ENCODE measurements at places on chromosomes 11 and 22.

DNA sequence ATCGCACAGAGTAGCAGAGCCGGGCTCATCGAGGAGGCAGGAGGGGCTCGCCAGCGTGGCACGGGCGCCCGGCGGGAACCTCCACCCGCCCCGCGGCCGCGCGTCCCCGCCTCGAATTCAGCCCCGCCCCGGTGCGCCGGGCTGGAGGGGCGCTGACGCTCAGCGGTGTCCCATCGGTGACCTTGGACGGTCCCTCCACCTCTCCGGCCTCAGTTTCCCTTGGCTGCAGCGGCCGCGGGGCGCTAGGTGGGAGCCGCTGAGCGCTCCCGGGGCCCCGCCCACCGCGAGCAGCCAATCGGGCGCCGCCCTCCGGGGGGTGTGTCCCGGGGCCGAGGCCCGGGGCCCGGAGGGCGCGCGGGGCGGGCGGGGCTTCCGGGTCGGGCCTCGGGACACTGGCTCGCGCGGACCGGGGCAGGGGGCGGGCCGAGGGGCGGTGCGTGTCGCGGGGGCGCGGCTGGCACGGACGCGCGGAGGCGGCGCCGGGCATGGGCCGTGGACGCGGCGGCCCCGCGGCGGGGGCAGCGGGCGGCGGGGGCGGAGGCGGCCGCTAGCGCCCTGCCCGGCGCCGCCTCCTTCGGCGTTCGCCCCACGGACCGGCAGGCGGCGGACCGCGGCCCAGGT is at the start of gene PPARA:
TSS of gene PPARA (plus strand) at position 493 of the 621 bp plus-strand sequence. CDS start 47,858 bp downstream, outside the sequence.
- peak; percentile 56 for DNase-seq

- DNase-seq: no peak
Measured at GRCh38 chr22:31130873-31131272, 8.1 kb downstream of the INPP5J start.

DNA sequence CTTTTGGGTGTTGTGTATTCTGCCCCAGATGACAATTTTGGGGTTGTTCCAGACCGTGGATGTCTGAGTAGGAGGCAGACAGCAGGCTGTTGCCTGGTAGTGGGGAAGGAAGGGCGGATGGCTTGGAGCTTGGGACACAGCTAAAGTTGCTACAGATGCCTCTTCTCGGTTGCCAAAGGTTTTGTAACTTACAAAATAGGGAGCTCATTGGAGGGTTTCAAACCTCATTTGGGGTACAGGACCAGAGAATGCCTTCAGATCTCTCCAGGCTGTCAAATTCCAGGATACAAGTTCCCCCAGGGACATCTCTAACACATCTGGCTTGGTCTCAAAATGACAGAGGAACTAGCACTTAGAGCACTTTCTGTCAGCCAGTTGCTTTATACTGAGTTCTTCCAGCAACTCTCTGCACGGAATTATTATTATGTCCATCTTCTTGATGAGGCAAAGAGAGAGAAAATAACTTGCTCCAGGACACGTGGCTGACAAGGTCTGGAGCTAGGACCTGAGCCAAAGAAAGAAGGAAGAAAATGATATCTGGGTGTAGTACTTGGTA is 56.0 kb downstream of the SLC1A2 start:
- DNase-seq: no peak

DNA sequence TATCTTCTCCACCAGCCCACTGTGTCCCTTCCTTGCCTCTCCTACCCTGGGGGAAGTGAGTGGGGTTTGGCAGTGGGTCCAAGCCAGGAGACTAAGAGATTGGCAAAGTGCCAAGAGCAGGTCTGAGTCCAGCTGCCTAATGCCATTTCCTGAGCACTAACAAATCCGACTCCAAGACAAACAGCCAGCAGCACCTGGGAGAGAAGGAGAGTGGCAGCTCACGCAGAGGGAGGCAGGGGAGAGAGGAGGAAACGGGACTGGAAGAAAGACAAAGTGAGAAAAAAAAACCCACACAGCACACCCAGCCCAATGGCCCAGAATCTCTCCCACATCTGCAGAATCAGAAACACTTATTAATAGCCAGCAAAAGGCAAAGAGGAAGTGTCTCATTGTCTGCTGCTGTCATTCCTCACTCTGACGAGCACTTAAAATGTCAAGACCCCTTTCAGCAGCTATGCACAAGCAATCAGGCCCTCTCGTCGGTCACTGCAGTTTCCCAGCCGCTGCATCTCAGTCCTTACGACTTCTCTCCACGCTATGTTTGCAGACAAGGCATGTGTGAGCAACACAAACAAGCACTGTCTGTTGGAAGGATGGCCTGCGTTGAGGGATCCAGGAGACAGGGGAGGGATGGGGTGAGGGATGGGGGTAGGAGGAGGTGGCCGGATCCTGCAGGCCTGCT is 558.4 kb upstream of the CADM1 start:
- no peak for DNase-seq

- DNase-seq: no peak
Measured at GRCh38 chr22:47064416-47064815, 302.0 kb downstream of the TBC1D22A start.

GRCh38 chr22:46104881-46105493 is 45.3 kb upstream of the PPARA start:
- DNase-seq: no peak

DNA sequence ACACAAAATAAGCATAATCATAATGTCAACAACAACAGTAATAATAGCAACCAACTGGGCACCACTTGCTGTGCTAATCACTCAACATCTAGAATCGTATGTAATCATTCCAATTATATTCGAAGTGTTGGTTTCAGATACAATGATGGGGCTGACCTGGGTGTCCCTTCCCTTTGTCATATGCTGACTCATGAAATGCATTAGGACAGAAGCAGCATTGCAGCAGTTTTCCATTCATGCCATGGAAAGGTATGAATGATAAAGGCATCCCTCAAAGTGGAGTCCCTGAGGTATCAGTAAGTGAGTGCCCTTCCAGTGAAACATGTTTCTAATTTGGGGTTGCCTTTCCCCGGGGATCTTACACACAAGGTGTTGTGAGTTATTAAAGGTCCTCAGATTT is 46.3 kb upstream of the ANO3 start:
- no peak for DNase-seq

GRCh38 chr11:64316672-64317324 is 561 bp downstream of the TRMT112 start:
- DNase-seq: no peak

GRCh38 chr11:110529043-110529442 is 99.3 kb downstream of the FDX1 start:
- DNase-seq: peak; percentile 19

DNA sequence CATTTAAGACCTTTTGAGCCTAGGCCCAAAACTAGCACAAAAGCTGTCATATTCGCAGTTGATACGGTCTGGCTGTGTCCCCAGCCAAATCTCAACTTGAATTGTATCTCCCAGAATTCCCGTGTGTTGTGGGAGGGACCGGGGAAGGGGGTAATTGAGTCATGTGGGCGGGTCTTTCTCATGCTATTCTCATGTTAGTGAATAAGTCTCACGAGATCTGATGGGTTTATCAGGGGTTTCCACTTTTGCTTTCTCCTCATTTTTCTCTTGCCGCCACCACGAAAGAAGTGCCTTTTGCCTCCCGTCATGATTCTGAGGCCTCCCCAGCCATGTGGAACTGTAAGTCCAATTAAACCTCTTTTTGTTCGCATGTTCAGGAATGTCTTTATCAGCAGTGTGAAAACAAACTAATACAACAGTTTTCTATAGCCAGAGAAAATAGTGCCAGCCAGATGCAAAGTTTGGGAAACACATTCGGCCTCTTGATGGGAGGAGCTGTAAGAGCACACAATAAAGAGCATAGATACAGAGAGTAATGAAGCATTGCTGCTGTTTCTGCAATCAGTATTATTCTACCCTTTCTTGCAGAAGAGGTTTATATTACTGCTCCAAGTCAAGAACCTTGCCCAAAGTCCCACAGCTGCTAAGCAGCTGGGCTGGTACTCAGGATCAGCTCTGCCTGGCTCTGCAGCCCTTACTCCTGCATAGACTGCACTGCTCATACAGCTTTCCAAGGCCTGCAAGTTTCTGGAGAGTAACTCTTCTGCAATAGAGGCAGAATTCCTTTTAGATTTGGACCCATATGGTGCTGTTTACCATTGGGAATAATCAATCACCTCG is 2.0 kb upstream of the ZNF195 start:
- DNase-seq: no peak

GRCh38 chr22:35892192-35892591 is 136.4 kb downstream of the RBFOX2 start:
- DNase-seq: no peak

DNA sequence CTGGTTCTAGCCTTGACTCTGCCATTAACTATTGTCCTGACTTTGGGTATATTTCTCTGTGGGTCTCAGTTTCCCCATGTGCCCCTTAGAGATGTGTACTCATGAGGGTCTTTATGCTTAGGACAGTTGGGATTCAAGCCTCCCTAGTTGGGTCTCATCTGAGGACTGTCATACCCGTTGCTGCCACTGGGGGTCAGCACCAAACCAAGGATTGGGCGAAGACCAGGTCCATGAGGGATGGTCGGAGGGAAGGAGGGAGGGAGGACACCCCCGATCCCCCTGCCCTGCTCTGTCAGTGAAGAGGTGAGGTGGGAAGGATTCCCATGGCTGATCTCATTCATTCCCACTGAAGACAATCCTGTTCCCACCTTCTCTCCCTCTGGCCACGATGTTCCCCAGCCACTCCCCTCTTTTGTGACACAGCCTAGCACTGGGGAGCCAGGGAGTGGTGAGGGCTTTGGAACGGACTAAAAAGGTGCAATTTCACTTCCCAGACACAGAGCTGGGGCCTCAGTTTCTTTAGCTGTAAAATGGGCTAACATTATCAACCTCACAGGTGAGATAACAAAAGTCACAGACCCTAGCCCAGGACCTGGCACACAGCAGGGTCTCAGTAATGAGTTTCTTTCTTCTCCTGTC is 12.4 kb upstream of the KLHL35 start:
- DNase-seq: peak; percentile 66

DNA sequence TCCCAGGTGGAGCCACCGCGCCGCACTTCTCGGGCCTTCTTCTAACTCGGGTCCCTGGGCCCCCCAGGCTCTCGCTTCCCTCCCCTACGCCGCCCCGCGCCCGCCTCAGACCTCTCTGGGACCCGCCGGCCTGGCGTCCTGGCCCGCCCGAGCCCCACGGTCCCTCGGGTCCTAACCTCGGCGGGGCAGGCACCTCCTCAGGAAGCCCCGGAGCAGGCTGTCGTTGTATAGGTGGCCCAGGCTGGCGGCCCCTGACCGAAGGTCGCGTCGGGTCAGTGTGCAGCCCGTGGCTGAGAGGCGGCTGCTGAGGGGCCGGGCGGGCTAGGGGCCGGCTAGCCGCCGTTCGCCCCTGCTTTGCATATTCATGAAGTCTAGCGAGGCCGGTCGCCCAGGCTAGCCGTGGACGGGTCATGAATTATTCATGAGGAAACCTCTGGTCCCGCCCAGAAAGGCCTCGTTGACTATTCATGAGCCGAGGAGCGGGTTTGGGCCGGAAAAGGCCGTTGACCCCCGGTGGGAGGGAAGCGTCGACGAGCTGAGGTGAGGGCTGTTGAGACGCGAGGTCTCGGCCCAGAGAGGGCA is at the start of gene HORMAD2:
TSS of gene HORMAD2 (plus strand) at position 513 of the 582 bp plus-strand sequence. CDS start 13,489 bp downstream, outside the sequence.
- no peak for DNase-seq

DNA sequence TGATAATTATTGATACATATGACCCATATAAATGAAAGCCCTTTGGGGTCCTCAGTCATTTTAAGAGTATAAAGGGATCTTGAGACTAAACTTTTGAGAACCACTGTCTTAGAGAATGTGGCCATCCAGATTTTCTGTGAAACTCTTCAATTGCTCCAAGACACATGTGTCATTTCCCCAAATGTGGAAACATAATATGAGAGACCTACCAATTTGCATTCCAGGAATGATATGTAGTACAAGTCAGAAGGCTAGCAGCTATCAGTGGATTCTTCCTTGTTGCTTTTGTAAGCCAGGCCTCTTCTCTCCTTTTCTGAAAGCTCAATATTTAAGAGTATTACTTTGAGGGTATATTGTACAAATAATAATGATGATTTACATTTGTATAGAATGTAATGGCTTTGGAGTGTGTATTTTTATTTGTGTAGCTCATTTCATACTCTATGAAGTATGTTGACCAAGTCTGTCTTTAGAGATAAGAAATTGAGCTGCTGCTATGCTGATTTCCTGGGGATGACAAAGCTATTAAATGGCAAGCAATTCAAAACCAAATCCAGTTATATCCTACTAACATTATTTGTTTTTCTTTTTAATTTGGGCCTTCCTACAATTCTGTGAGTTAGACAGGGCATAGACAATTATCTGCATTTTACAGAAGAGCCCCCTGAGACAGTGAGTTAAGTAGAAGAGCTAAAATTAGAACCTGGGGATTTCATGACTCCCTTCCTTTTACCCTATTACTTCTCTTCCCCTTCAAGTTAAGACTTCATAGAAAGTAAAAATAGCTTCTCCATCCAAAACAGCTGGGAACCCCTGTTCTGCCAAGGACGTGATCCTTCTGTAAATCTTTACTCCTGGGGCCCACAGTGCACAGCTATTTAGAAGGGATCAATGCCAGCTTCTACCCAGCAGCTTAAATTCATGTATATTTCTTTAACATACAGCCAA is 131.9 kb downstream of the WNT11 start:
- peak; percentile 45 for DNase-seq

GRCh38 chr11:1345737-1346513 is 36.5 kb upstream of the TOLLIP start:
- no peak for DNase-seq

GRCh38 chr11:103586756-103587155 is 449.7 kb upstream of the DDI1 start:
- no peak for DNase-seq

DNA sequence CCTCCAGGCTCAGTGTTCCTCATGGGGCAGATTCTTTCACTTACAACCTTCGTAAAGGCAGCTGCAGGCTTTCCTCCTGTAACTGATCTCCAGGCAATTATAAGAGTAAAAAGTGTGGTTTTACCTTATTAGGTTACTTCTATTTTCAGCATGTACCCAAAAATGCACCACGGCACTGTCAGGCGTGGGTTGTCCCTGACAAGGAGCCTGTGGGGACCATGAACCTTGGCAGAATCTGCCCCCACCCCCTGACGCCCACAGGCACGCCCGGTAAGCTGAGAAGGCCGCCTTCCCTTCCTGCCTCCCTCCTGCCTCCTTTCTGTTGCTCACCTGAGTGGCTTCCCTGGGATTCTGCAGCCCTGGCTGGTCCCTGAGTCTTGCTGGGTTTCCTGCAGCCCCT is 1383.3 kb downstream of the TBC1D22A start:
- no peak for DNase-seq

GRCh38 chr11:65524741-65525545 is at the start of gene SCYL1:
TSS of gene SCYL1 (plus strand) at chr11:65525083. CDS start at chr11:65525154, 71 bp downstream.
- DNase-seq: peak; percentile 48

DNA sequence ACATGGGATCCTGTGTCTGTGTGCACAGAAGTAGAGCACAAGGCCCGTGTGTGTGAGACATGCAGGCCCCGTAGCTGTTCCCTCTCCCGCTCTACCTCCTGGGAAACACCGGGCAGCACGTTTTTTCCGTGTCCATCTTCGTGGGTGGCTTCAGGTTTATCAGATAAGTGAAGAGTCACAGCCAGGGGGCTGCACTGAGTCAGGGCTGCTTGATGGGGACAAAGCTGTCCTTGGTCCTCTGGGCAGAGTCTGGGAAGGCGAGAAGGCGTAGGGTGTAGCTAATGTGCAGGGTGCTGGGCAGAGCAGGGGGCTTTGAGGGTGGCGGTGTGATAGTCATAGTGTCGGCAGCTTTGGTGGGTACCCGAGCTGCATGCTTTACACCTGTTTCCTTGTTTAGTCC is 23.7 kb downstream of the INCENP start:
- DNase-seq: no peak

GRCh38 chr22:36027935-36028645 is 534 bp downstream of the RBFOX2 start:
- no peak for DNase-seq

- no peak for DNase-seq
Measured at GRCh38 chr11:46383974-46384701, 2.7 kb downstream of the MDK start.

- peak; percentile 82 for DNase-seq
Measured at GRCh38 chr11:85316967-85317366, 310.2 kb downstream of the DLG2 start.

- DNase-seq: peak; percentile 84
Measured at GRCh38 chr22:19629720-19630419, 84.4 kb upstream of the SEPTIN5 start.

All from KBM-7 (cell line).